ENCODE measurements at places on chromosomes 6 and 20. TPM values are rescaled to one million over a fixed set of nuclear protein-coding genes. Genes with fewer than 3 reads are reported as not detected.

TRIM10 gene
- total RNA-seq, result not detected

SRSF12 gene
- total RNA-seq, result 5.1 TPM

SUMO4 gene
- total RNA-seq, result 3.3 TPM

PAK5 gene
- total RNA-seq, result 0.11 TPM

ARFGEF2 gene
- total RNA-seq, result 20.5 TPM

CLPSL1 gene
- not detected for total RNA-seq

PLG gene
- total RNA-seq, result not detected

BMP6 gene
- total RNA-seq, result not detected

ADGRB3 gene
- 1.4 TPM for total RNA-seq

CCN2 gene
- 17.2 TPM for total RNA-seq

SLC22A16 gene
- not detected for total RNA-seq

SYCP2 gene
- not detected for total RNA-seq

LY6G5C gene
- 1.2 TPM for total RNA-seq

ADGB gene
- not detected for total RNA-seq

CDH22 gene
- not detected for total RNA-seq

CAP2 gene
- 106 TPM for total RNA-seq

MTFR2 gene
- total RNA-seq, result 1.3 TPM

HLA-A gene
- 177 TPM for total RNA-seq

GMPR gene
- total RNA-seq, result 9.4 TPM

IRAK1BP1 gene
- 7.5 TPM for total RNA-seq

RHAG gene
- not detected for total RNA-seq

IP6K3 gene
- 3.9 TPM for total RNA-seq

PRIM2 gene
- 7.4 TPM for total RNA-seq

CEP250 gene
- 61.5 TPM for total RNA-seq

BEND6 gene
- 0.09 TPM for total RNA-seq

SLPI gene
- not detected for total RNA-seq
